ENCODE measurements at places on chromosomes 12 and 14.

GRCh38 chr14:29759521-29760340, 167.9 kb downstream of the PRKD1 start:
- no peaks in the 10 kb centered on the region for H3K36me3 ChIP-seq
- no peaks in the 10 kb centered on the region for H3K4me1 ChIP-seq
- H3K27me3 ChIP-seq: no peaks in the 10 kb centered on the region
- H3K27ac ChIP-seq: no peak overlapping the region
- DNase-seq: no peak

DNA sequence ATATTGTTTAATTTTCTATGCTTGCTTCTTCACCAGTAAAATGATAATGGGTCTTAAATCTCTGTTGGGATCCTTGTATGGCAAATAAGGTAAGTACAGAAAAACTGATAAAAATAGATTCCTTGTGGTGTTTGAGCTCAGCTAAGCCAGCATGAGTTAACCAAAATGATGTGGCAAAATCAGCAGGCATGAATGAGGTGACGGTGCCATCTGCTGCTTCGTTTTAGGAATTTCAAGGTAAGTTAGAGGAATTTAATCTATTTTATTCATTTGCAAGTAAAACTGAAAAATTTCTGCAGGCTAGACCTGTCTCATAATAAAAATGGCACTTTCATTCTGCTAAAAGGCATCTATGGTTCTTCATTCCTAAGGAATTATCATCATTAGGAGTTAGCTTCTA, 10.0 kb upstream of the CLEC7A start:
- no peaks in the 10 kb centered on the region for H3K27me3 ChIP-seq
- H3K4me1 ChIP-seq: no peaks in the 10 kb centered on the region
- H3K27ac ChIP-seq: no peak overlapping the region
- no peak for DNase-seq
- no peaks in the 10 kb centered on the region for H3K36me3 ChIP-seq

DNA sequence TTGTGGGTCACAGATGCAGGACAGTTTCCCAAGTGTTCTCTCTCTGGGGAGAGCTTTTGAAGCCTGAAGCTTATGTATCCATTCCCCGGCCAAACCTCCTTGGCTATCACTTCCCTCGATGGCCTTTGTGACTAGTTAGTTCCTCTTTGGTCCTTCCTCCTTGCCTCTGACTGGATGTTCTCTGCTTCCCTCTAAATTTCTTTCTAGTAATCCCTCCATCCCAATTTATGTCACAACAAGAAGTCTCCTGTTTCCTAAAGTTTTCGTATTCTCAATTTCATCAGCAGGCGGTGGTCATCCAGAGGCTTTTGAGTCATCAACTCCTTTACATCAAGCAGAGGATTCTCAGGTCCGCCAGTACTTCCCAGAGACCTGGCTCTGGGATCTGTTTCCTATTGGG, 27.5 kb downstream of the A2ML1 start:
- H3K27me3 ChIP-seq: no peaks in the 10 kb centered on the region
- H3K4me3 ChIP-seq: no peak overlapping the region
- DNase-seq: no peak
- H3K36me3 ChIP-seq: no peaks in the 10 kb centered on the region

DNA sequence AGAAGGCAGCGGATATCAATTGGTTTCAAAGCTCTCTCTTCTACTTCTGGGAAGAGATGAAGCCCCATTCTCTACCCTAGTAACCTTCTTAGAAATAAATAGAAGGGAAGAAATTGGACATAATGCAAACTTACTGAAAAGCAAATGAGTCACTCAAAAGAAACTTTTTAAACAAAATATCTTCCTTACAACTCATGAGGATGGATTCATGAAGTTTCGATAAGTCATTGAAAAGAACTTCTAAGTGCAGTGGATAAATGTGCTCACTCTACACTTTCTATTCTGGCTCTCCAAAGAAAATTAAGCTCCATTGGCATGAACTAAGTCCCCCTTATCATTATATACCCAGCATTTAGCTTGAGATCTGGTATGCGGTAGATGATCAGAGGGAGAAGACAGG, 899.5 kb downstream of the RPS29 start:
- H3K27me3 ChIP-seq: no peaks in the 10 kb centered on the region
- no peak overlapping the region for H3K27ac ChIP-seq
- no peak for DNase-seq
- no peaks in the 10 kb centered on the region for H3K4me1 ChIP-seq
- no peak overlapping the region for H3K4me3 ChIP-seq

- H3K4me1 ChIP-seq: no peaks in the 10 kb centered on the region
- H3K4me3 ChIP-seq: no peak overlapping the region
- no peaks in the 10 kb centered on the region for H3K36me3 ChIP-seq
- no peaks in the 10 kb centered on the region for H3K27me3 ChIP-seq
- peak overlapping the region; percentile 13 for H3K27ac ChIP-seq
- DNase-seq: no peak
These were observed 418.1 kb downstream of the LRIG3 start for GRCh38 chr12:58502226-58502625.

GRCh38 chr12:68792952-68793351, 15.0 kb upstream of the MDM2 start:
- no peak for DNase-seq
- H3K36me3 ChIP-seq: no peaks in the 10 kb centered on the region
- no peak overlapping the region for H3K27ac ChIP-seq
- no peaks in the 10 kb centered on the region for H3K4me1 ChIP-seq
- no peaks in the 10 kb centered on the region for H3K27me3 ChIP-seq
- H3K4me3 ChIP-seq: no peak overlapping the region

DNA sequence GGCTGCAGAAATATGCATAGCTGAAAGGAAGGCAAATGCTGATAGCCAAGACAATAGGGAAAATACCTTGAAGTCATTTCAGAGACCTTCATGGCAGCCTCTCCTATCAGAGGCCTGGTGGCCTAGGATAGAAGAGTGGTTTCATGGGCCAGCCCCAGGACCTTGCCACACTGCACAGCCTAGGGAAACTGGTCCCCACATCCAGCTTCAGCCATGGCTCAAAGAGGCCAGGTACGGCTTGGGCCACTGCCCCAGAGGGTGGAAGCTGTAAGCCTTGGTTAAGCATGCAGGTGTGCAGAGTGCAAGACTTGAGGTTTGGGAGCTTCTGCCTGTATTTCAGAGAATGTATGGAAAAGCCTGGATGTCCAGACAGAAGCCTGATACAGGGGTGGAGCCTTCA, 101.0 kb upstream of the KITLG start:
- H3K27me3 ChIP-seq: no peaks in the 10 kb centered on the region
- H3K27ac ChIP-seq: no peak overlapping the region
- no peak for DNase-seq
- no peaks in the 10 kb centered on the region for H3K36me3 ChIP-seq
- no peak overlapping the region for H3K4me3 ChIP-seq

- H3K36me3 ChIP-seq: no peaks in the 10 kb centered on the region
- H3K27me3 ChIP-seq: peaks cover 2% of the 10 kb centered on the region
- H3K4me1 ChIP-seq: no peaks in the 10 kb centered on the region
- DNase-seq: no peak
- no peak overlapping the region for H3K27ac ChIP-seq
These were observed 109.3 kb upstream of the IFNG-AS1 start for GRCh38 chr12:67879937-67880336.

DNA sequence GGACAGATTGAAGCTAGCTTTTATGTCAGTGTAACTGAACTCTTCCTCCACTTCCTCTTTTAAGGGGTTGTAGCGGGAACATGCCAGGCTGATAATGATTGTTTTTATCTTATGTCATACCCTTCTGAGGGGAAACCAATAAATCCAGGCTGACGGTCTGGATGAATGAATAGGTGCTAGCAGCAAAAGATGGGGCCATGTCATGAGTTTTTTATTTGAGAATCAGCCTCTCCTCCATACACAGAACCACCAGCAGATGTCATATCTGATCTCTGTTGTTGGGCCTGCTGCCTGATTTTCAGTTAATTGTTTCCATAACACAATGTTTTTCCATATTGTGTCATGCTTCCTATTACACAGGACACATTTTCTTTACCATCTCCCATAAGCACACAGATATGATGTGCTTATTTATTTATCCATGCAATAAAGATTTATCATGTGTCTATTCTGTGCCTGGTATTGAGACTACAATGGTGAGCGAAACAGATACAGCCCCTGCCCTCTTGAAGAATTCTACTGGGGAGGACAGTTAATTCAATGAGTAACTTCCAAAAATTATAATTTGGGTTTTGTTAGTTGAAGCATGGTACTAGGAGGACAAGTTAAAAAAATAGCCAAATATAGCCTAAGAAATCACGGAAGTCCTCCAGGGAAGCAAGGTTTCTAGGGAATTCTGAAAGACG, 33.6 kb upstream of the CRY1 start:
- H3K27me3 ChIP-seq: peaks cover 11% of the 10 kb centered on the region
- H3K27ac ChIP-seq: no peak overlapping the region
- H3K36me3 ChIP-seq: no peaks in the 10 kb centered on the region
- H3K4me1 ChIP-seq: no peaks in the 10 kb centered on the region

DNA sequence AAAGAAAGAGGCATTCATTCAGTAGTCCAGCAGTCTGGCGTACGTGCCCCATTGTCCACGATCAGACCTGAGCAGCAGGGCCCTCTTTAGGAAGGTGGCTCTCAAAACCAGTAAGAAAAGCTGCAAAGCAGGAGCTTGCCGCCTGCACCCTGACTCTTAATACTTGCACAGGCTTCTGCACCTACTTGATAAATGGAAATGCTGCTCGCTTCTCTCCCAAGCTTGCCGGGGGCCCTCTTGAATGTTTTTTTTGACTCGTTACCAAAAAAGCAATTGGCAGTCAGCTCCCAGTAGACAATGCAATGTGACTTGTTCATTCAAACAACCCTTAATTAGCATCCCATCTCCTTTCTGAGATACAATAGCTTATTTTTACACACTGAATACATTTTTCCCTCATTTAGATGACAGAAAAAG, 27.2 kb upstream of the PTPRB start:
- H3K36me3 ChIP-seq: no peaks in the 10 kb centered on the region
- H3K4me3 ChIP-seq: no peak overlapping the region
- H3K4me1 ChIP-seq: no peaks in the 10 kb centered on the region

GRCh38 chr12:80708259-80708974, 983 bp downstream of the MYF6 start:
- H3K27ac ChIP-seq: no peak overlapping the region
- H3K4me1 ChIP-seq: no peaks in the 10 kb centered on the region
- no peaks in the 10 kb centered on the region for H3K27me3 ChIP-seq
- no peak for DNase-seq
- H3K4me3 ChIP-seq: no peak overlapping the region

- H3K27me3 ChIP-seq: no peaks in the 10 kb centered on the region
- no peak overlapping the region for H3K27ac ChIP-seq
- H3K36me3 ChIP-seq: no peaks in the 10 kb centered on the region
- H3K4me3 ChIP-seq: no peak overlapping the region
- DNase-seq: no peak
These were observed 30.6 kb upstream of the PTPRQ start for GRCh38 chr12:80413462-80413861.

DNA sequence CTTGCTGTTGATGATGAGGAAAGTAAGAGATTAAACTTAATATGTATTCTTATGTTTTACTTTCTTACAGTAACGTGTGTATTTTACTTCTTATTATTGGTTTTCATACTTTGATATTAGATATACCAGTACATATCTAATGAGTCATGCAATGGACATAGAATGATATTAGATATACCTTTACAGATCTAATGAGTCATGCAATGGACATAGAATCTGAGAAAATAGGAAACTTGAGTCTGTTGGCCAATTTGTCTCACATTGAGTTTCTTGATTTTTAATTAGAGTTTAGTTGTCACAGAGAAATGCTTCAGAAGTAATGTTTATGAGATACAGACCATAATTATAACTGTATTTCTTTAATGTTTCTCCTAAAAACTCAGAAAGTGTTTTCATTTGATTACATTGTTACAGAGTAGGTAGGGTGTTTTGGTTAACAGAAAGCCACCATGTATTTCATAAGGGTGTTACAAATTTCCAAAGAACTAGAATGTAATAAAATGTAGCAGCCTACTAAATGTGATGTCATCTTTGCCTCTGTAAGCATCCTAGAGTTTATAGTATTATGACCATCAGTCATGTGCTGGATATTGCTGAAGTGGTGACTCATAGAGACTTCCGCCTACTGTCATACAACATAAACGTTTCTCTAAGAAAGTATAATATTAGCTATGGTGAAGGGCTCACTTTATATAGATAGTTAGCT, 3.0 kb downstream of the GAS2L3 start:
- no peaks in the 10 kb centered on the region for H3K36me3 ChIP-seq
- H3K4me1 ChIP-seq: peaks cover 16% of the 10 kb centered on the region
- H3K27ac ChIP-seq: peak overlapping the region; percentile 65

GRCh38 chr12:130249376-130249775, 87.1 kb downstream of the FZD10 start:
- no peak overlapping the region for H3K4me3 ChIP-seq
- no peaks in the 10 kb centered on the region for H3K27me3 ChIP-seq
- no peaks in the 10 kb centered on the region for H3K36me3 ChIP-seq
- no peak overlapping the region for H3K27ac ChIP-seq
- DNase-seq: no peak

- no peak for DNase-seq
- H3K27ac ChIP-seq: no peak overlapping the region
- no peaks in the 10 kb centered on the region for H3K36me3 ChIP-seq
- H3K4me1 ChIP-seq: no peaks in the 10 kb centered on the region
- H3K27me3 ChIP-seq: no peaks in the 10 kb centered on the region
These were observed 27.8 kb downstream of the NOPCHAP1 start for GRCh38 chr12:105013892-105014291.

GRCh38 chr14:97655169-97655948, 858.2 kb downstream of the VRK1 start:
- H3K4me3 ChIP-seq: no peak overlapping the region
- H3K36me3 ChIP-seq: no peaks in the 10 kb centered on the region
- no peak for DNase-seq
- H3K27ac ChIP-seq: no peak overlapping the region
- H3K4me1 ChIP-seq: no peaks in the 10 kb centered on the region

GRCh38 chr14:104799244-104800014, 1.5 kb upstream of the ZBTB42 start:
- peaks cover 66% of the 10 kb centered on the region for H3K4me1 ChIP-seq
- H3K4me3 ChIP-seq: peak overlapping the region; percentile 64
- peaks cover 1% of the 10 kb centered on the region for H3K36me3 ChIP-seq
- peak overlapping the region; percentile 84 for H3K27ac ChIP-seq
- DNase-seq: no peak

- no peak for DNase-seq
- no peaks in the 10 kb centered on the region for H3K36me3 ChIP-seq
- no peaks in the 10 kb centered on the region for H3K4me1 ChIP-seq
- H3K27ac ChIP-seq: no peak overlapping the region
These were observed 10.8 kb upstream of the BIN2 start for GRCh38 chr12:51334764-51335163.

GRCh38 chr12:29990971-29991370, 207.2 kb upstream of the TMTC1 start:
- no peak for DNase-seq
- no peak overlapping the region for H3K4me3 ChIP-seq
- H3K4me1 ChIP-seq: no peaks in the 10 kb centered on the region
- H3K27ac ChIP-seq: no peak overlapping the region

- H3K27ac ChIP-seq: no peak overlapping the region
- H3K4me1 ChIP-seq: no peaks in the 10 kb centered on the region
- DNase-seq: no peak
- no peaks in the 10 kb centered on the region for H3K27me3 ChIP-seq
- H3K4me3 ChIP-seq: no peak overlapping the region
- H3K36me3 ChIP-seq: no peaks in the 10 kb centered on the region
These were observed 34.9 kb upstream of the ZNF740 start for GRCh38 chr12:53145383-53146260.

GRCh38 chr14:37862263-37862662, 266.8 kb downstream of the TTC6 start:
- no peak for DNase-seq
- no peak overlapping the region for H3K27ac ChIP-seq
- no peak overlapping the region for H3K4me3 ChIP-seq
